NCI-H1417 treated with DMSO at 0.1 percent for 48 hours (cell line): ENCODE measurements at places on chromosomes 12 and 14.

DNA sequence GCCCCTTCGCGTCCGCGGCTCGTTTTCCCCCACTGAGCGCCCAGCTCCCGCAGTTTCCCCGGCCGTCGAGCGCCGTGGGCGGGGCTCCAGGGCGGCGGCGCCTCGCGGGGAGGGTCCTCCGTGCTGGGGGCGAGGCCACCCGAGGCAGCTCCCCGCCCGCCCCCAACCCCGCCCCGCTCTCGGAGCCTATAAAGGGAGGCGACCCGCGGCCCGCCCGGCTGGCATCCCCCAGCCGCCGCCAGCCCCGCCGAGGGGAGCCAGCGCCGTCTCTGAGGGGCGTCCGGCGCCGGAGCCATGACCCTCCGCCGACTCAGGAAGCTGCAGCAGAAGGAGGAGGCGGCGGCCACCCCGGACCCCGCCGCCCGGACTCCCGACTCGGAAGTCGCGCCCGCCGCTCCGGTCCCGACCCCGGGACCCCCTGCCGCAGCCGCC is at the start of gene TAMALIN:
Gene TAMALIN (plus strand): TSS at position 221 of the 432 bp plus-strand sequence. CDS start 74 bp downstream, at position 295.
- no peak for DNase-seq

DNA sequence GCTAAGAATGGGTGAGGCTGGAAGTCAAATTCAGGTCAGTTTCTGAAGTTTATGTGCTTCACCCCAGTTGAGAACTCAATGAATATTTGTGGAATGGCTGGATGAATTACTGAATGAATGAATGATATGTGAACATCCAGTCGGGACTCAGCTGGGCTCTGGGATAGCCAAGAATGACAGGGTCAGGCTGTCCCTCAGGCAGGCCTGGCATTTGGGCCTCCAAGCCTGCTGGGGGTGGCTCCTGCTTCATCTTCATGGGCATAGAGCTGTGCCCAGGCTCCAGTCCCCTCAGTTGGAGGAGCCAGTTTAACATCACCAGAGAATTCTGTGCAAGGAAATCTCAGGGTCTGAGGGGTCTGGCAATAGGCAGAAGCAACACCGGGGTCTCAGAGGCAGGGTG is 185.8 kb downstream of the PHETA1 start:
- DNase-seq = no peak

- no peak for DNase-seq
Measured at GRCh38 chr12:64404470-64405256, 471 bp downstream of the XPOT start.

- no peak for DNase-seq
Measured at GRCh38 chr14:57999471-57999870, 133.6 kb upstream of the SLC35F4 start.

DNA sequence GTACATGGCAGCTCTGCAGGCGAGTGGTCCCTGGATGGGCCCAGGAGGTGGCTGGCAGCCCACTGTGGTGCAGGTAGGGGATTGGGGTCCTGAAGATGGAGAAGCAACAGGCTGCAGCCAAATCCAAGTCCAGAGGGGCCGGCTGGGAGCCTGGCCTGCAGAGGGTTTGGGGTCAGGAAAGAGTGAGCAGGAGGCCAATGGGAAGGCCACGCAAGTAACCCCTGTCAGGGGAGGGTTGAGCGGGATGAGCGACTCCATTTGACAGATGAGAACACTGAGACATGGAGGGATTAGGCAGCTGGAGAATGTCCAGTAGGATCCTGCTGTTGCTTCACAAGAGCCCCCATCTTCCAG is 136.0 kb downstream of the BCL11B start:
- no peak for DNase-seq

- DNase-seq = no peak
Measured at GRCh38 chr12:132525833-132526455, 36.0 kb downstream of the FBRSL1 start.

- no peak for DNase-seq
Measured at GRCh38 chr14:94670692-94671285, 58.6 kb downstream of the SERPINA3 start.

- no peak for DNase-seq
Measured at GRCh38 chr12:47272412-47273190, 192.8 kb upstream of the AMIGO2 start.

- DNase-seq = no peak
Measured at GRCh38 chr12:25052914-25053211, 104.0 kb upstream of the BCAT1 start.

DNA sequence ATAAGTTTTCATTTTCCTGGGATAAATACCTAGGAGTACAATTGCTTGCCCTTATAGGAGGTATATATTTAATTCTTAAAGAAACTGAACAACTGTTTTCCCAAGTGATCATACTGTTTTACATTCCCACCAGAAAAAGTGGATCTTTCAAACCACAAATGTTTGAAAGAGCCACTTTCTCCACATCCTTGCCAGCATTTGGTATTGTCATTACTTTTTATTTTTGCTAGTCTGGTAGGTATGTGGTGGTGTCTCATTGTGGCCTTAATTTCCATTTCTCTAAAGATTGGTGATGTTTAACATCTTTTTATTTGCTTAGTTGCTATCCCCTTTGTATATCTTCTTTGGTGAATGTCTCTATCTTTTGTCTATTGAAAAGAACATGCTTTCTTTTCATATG is 50.6 kb downstream of the CCDC91 start:
- no peak for DNase-seq

DNA sequence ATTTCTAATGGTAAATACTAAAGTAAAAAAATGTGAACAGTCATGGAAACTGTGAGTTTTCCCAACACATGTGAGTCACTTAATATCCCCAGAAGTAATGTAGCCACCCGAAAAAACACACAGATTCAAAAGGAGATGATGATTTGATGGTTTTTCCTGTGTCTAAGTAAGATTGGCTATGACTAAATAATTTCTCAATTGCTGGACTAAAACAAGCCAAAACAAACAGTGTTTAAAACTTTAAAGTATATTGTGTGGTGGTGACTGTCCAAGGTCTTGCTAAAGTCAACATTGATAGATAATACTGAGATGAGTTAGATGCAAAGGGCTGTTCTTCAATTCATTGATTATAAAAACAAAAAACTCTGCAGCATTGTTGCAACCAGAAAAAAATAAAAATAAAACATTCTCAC is 89.6 kb upstream of the SOX5 start:
- DNase-seq = no peak

DNA sequence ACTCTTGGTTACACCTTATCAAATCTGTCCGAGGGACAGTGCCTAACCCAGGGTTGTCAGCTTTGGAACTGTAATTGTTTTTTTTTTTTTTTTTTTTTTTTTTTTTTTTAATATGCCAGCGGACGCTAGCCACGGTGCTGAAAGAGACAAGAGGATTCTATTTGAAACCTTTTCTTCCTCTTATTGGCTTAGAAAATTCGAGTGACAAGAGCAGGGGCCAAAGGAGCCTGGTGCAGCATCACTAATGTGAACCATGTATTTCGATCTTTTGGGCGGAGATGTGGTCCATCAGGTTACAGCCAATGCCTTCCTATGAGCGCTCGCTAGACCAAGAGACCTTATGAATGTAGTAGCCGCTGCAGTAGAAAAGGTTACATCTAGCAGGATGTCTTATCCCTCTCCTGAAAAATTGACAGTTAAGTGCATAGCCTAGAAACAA is 922 bp downstream of the PTPRR start:
- no peak for DNase-seq

- no peak for DNase-seq
Measured at GRCh38 chr12:48771588-48772112, 17.2 kb downstream of the ADCY6 start.

DNA sequence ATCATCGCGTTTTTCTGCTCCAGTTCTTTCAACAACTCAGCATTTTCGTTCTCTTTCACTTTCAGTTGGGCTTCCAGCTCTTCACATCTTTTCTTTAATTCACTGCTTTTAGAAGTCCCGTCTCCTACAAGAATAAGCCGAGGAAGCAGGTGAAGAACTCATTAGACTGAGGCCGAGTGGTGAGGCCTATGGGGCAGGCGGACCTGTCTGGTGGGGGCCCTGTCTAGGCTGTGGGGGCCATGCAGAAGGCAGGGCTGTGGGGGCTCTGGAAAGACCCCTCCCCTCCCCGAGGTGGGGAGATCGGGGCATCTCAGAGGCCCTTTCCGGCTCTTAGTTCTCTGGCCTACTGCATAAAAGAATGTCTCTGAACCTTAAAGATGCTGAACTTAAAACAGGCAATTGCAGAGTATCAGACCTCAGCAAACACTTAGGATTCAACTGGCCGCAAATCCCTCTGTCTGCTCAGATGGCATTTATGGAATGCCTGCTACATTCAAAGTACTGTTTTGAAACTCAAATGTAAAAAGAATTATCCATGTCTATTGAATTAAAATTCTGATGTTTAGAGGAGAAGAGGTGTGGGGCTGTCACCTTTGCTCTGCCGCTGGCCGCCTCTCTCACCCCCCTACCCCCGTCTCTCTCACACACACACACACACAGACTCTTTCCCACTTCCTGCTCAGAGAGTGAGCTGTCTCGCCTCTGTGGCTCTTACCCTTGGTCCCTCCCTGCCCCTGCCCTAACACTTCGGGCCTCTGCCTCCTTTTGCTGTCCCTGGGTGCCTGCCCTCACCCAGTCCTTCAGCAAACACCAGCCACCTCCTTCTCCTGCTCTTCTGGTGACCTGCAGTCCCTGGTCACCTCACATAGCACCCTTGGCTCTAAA is 34.7 kb downstream of the CCDC92 start:
- DNase-seq = no peak

GRCh38 chr14:95015046-95015445 is 142.3 kb downstream of the DICER1 start:
- no peak for DNase-seq

DNA sequence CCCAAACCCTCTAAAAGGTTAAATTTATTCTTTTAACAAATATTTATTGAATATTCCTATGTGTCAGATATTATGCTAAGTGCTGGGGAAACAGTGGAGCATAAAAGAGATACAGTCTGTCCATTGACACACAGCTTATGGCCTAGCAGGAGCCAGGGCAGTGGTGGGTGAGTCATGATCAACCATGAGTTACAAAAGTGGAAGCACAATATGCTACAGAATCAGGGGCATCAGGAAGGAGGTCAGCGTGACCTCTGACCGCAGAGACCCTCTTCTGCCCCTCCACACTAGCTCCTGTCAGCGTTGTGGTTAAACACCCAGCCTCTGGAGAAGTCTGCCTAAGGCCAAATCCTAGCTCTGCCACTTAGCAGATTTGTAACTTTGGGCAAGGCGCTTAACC is 4.7 kb upstream of the PPP1R1A start:
- no peak for DNase-seq

- DNase-seq = no peak
Measured at GRCh38 chr12:52423661-52424500, 10.3 kb downstream of the KRT75 start.

DNA sequence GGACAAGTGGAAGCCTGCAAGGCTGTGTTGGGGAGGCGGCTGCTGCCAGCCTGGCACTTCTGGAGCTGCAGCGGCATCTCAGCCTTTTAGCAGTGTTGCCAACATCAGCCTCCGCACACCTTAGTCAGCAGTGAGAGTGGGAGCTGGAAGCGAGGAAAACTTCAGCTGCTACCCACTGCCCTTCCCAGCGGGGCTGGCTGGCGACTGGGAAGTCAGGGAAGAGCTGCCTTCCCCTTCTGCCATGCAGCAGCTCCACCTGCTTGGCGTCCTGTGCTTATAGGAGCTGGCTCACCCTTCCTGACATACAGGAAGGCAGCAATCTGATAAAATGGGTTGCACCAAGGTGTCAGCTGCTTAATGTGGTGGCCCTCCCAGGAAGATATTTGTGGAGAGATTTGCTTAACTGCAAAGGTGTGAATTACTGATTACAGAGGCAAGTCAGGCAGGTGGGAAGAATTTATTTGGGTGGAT is 15.4 kb upstream of the PLEKHG3 start:
- no peak for DNase-seq

DNA sequence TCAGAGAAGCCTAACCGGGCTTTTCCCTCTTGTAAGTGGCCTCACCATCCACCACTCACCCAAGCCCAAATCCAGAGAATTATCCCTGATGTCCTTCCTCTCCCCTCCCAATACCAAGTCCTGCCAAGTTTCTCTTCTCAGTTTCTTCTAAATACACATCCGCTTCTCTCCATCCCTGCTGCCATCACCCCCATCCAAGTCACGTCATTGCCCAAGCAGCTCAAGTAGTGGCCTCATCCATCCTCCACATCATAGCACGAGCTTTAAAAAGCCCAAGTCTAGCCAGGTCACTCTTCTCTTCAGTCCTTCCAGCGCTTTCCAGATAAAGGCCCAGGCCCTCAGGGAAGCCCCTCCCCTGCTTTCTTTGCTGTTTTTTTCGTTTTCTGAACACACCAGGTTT is 25.4 kb downstream of the IL31 start:
- DNase-seq = no peak

DNA sequence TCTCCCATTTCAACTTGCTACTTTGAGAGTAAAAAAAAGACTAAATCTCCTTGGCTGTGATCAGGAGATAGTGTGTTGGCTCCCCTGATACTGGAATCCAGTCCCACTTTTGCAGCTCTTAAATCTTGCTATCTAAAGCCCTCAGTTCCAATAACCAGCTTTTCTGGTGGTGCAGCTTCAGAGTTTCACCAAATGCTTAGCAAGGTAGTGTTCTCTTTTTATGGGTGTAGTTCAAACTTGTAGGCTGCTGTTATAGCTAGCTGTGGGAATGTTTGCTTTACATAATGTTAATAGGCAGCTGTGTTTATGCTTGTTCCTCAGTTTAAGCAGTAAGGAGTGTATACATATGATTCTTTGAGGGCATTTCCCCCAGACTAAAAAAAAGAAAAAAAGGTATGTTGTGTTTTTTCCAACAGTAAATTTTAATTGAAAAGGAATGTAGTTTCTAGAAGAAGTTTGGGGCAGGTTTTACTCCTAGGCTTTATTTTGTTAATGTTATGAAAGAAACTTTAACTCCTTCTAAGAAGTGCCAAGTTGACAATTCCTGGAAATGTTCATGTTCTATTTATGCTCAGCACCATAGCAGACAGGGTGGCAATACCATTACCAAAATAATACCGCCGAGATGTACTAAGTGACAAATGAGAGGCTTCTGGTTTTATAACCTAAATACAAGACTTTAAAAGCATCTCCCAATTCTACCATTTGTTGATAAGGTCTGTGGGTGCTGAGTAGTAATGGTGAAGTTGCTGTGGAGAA is 12.1 kb downstream of the CRADD start:
- DNase-seq = no peak

- DNase-seq = no peak
Measured at GRCh38 chr14:65110525-65110924, 8.2 kb upstream of the MAX start.

GRCh38 chr14:53943751-53944083 is 12.9 kb downstream of the BMP4 start:
- DNase-seq = no peak

DNA sequence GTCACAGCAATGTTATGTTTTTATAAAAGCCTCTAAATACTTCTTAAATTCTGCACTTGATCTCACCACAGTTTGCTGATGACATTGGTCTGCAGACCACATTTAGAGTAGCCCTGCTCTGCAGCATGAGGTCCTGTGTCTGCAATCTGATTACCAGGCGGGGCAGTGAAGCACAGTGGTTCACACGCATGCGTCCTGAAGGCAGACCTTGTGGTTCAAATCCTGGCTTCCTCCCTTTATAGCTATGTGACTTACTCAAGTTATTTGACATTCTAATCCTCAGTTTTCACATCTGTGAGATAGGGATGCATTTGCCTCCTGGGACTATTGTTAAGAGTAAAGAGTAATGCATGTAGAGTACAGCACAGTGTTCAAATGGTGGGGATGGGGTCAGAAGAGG is 50.3 kb downstream of the BMAL2 start:
- DNase-seq = no peak

- no peak for DNase-seq
Measured at GRCh38 chr14:95548328-95548929, 13.6 kb downstream of the GLRX5 start.
